ENCODE measurements at places on chromosomes 1 and 21.

GRCh38 chr1:110206261-110206920 lies 3.7 kb upstream of the KCNC4 start:
- no peak for DNase-seq

GRCh38 chr1:12186679-12186985 lies 19.8 kb downstream of the TNFRSF1B start:
- DNase-seq, result no peak

DNA sequence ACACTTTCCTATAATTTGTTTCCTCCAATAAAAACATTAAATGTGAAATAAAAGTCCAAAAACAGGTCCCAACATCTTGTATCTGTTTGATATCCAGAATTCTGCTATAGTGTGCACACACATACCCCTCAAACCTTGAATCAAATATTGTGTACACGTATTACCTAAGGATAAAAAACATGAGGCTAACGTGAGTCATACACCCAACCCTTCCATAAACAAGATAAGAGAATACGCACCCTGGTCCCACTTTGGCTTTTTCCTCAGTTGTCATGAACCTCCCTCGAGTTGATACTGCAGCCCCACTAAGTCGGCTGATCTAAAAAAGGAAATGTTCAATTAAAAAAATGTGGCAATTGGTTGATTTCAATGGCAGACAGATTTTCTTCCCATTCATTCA lies 5.2 kb downstream of the KHDC4 start:
- DNase-seq, result no peak

GRCh38 chr21:37784591-37785318 lies 131.5 kb downstream of the KCNJ6 start:
- DNase-seq, result no peak

GRCh38 chr1:34736692-34737091 lies 18.2 kb upstream of the GJB5 start:
- DNase-seq, result no peak
